Esophagus squamous epithelium (tissue), 5 donors: ENCODE measurements at places on chromosomes 5 and 9.

DNA sequence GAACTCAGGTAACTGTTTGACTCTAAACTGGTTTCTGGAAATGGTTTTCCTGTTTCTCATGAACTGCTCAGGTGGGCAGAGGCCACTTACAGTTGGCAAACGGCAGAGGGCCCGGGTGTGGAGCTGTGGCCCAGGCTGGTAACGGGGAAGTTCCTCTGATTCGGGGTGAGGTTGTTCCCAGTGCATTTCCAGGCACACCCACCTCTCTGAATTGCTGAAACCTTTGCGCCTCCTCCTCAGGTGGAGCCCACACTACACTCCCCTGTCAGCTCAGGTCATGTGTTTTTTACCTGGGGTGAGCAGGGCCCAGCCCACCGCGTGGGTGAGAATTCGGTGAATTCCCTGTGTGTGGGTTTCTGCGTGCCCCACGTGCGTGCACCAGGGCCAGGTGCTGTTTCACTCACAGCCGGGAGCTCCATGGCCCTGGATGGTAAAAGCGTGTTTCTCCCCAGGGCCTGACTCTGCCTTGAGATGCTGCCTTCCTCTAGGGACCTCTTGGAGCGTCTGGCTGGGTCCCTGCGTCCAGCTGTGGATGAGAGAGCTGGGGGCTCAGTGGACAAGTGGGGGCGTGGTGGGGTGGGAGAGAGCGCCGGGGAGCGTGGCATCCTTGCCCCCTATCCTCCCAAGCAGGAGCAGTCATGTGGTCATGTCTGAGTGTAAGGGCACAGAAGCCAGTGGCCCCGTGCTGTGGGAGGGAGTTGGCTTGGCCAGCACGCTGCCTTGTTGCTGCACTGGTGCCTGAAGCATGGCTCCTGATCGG, 33.5 kb upstream of the LPCAT1 start:
- DNase-seq = no peak

- no peak for DNase-seq
Measured at GRCh38 chr9:100213730-100214477, 114.9 kb downstream of the INVS start.

DNA sequence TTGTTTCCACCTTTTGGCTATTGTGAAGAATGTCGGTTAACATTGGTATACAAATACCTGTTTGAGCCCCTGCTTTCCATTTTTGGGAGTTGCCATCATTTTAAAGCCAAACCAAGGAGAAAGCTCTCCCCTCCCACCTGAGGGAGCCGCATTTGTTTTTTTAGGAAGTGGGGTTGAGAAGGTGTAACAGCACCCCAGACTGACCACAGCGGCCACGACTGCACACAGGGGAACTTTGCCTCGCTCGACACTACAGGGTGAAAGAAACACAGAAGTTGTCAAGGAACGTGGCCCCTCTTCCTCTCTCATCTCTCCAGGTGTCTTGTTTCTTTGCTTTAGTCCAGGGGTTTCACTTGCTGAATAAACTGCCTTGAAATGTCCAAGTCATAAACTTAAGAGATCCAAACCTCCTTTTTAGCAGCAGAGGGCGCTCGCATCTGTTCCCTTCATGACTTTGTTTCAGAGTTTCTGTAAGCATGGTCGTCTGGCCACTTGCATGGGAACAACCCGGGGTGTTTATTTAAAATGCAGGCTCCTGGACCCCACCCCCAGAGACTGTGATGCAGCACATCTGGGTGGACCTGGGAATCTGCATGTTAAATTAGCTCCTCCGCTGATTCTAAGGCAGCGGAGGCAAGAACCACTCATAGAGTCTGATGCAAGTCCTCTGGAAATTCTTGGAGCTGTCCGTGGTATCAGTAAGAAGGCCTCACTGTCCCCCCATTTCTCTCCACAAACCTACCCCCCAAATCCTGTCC, 2.1 kb upstream of the TTLL11 start:
- DNase-seq = no peak

- DNase-seq = no peak
Measured at GRCh38 chr5:72107131-72107900, at the start of gene MAP1B. TSS of gene MAP1B (plus strand) at chr5:72107475. CDS start at chr5:72107532, 57 bp downstream.

DNA sequence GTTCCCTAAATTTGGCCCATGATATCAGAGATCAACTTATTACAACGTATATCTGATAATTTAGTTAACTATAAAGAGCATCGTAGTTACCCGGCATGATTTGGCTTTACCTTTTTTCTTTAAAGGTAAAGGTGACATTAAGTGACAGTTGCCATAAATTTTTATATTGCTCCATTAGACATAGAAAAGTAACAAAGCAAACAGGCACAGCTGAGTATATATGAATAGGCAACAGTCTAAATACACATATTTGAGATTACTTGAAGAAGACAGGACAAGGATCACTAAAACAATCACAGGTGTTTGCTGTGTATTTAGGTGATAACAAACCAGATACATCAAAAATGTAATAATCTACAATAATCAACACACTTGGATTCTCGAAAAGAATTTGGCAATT, 34.8 kb downstream of the RFX3 start:
- DNase-seq = no peak

DNA sequence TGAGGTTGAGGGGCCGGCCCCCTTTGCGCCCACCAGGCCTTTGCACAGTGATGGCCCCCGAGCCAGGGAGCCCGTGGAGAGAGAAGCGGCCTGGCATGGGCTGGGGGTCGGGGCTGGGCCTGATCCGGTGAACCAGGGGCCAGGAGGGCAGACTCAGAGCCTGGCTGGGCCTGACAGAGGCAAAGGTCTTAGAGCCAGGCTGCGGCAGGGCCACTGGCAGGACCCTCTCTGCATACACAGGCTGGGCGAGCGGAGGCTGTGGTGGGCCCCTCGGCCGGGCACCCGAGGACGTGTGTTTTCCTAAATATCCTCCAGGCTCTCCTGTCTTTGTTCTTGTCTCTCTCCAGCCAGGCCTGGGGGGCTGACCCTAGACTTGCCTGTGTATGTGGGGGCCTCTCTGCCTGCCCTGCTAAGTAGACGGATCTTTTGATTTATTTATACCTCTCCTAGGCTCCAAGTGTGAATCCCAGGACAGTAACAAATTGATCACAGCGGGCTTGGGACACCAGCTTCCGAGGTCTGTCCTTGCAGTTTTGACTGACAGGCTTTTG, 933 bp downstream of the NEK6 start:
- no peak for DNase-seq

DNA sequence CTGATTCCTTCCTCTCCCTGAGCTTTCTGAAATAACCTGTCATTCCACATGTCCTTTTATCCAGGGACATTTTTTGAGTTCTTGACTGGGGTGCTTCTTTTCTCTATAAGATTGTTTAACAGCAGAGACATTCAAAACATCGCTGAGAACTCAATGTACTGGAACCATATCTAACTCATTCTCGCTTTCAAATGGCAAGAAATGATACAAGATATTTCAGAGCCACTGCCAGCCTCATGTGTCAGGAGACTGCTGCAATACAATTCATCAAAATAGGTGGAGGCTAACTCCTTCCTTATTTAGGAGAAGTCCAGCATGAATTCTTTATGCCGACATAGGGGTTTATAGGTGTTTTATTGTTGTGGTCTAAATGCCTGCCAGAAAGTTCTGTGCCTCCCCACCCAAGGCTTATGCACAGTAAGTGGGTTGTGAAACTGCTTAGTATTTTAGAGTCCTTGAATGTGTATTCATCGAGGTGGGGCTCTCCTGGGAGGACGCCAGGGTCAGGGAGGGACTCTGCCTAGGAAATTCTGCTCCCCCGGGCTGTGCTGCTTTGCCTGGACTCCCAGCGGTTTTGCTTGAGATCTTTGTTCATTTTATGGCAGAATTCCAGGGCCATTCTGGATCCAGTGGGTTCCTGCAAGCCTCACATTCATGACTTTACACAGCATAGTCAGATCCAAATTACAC, 53.9 kb downstream of the ZNF474 start:
- no peak for DNase-seq

DNA sequence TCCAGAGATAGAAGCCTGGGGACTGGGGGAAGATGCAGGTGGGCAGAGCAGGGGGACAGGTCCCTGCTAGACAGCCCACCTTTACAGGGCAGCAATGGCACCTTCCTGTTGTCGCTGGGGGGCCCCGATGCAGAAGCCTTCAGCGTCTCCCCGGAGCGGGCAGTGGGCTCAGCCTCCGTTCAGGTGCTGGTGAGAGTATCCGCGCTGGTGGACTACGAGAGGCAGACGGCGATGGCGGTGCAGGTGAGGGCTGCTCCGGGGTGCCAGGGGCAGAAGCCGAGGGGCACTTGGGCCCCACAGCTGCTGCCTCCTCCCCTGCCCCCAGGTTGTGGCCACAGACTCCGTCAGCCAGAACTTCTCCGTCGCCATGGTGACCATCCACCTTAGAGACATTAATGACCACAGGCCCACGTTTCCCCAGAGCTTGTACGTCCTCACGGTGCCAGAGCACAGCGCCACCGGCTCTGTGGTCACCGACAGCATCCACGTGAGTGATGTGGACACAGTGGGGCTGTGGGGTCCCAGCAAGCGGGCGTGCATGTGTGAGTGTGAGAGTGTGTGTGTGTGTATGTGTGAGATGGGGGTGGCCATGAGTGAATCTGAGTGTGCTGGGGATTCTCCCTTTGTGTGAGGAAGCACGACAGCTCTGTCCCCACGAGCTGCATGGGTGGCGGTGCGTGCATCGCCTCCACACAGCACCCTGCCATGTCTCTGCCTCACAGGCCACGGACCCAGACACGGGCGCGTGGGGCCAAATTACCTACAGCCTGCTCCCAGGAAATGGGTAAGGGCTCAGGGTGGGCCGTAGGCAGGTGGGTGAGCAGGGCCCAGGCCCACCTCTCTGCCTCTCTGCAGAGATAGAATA, 28.4 kb downstream of the CDHR2 start:
- DNase-seq = no peak

- no peak for DNase-seq
Measured at GRCh38 chr9:33860200-33860871, 43.4 kb downstream of the UBE2R2 start.

- DNase-seq = no peak
Measured at GRCh38 chr9:118575341-118576070, 793.7 kb downstream of the BRINP1 start.

GRCh38 chr5:147565524-147565923, 55.7 kb upstream of the DPYSL3 start:
- DNase-seq = no peak

- DNase-seq = no peak
Measured at GRCh38 chr9:114165407-114166102, 10.2 kb downstream of the COL27A1 start.

GRCh38 chr5:139285651-139286392, 7.7 kb upstream of the MATR3 start:
- no peak for DNase-seq

DNA sequence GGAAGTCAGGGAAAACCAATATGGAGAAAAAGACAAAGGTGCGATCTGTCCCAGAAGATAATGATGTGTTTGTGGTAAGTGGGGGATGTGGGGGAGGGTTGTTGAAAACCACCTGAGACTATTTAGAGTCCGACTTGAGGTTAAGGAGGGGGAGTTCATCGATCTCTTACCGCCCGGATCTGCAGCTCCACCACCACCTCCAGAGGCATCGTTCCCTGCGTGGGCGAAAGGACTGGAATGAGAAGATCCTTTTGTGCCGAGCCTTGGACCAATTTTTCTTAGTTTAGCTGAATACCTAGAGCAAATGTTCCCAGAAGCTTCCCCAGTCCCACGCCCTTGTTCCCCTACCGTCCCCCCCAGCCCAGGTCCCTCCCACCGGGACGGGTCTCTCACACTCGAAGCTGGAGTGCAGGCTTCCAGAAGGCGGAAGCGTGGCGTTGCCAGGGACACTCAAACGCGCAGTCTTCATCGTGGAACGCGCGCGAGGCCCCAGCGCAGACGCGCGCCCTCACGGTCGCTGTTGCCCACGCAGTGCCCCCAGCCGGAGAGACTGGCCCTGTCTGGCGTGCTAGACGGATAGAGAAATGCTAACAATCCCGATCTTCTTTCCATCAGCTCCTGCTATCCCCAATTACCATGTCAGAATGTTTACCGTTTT, at the start of gene SPATA6L:
SPATA6L (minus strand) TSS at position 439 of the 658 bp plus-strand sequence; CDS start at position 209, 230 bp downstream.
- no peak for DNase-seq

GRCh38 chr5:5716665-5717064, 294.2 kb downstream of the ICE1 start:
- no peak for DNase-seq

DNA sequence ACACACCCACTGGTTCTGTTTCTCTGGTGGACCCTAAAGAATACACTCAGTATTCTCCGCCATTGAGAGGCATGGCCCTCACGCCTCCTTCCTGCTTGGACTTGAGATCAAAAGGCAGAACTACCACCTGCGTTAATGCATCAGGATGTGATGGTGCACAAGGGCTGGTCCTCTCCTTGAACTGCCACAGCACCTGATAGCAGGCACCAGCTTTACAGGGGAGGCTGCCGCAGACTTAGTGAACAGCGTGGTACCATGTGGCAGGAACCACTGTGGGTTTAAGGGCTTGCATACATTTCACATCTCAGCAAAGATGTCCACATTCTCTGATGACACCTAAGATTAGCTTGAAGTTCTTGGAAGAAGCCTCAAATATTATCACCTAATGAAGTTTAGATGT, 208.7 kb downstream of the GADD45G start:
- DNase-seq = no peak
